Activated CD8-positive, alpha-beta memory T cell treated with anti-CD3 and anti-CD28 coated beads, Interleukin-2, amount 10 ng/mL, durations not matched to agents 7 days and 5 days (primary cell): ENCODE measurements at places on chromosomes 16 and 17. TPM values are rescaled to one million over a fixed set of nuclear protein-coding genes. Genes with fewer than 3 reads are reported as not detected.

CHRNE gene
- total RNA-seq = 0.40 TPM

WFIKKN1 gene
- total RNA-seq = 0.12 TPM

PEX12 gene
- 4.6 TPM for total RNA-seq

ANKRD40CL gene
- total RNA-seq = not detected

KREMEN2 gene
- 0.35 TPM for total RNA-seq

CIAO3 gene
- total RNA-seq = 37.0 TPM

FBXO39 gene
- 1.5 TPM for total RNA-seq

ABCA8 gene
- not detected for total RNA-seq

GRCh38 chr17:47698749-47699535, 5.0 kb downstream of the TBKBP1 start:
- peaks cover 49% of the 10 kb centered on the region for H3K4me1 ChIP-seq
- peaks cover 4% of the 10 kb centered on the region for H3K27me3 ChIP-seq
- no peak overlapping the region for H3K4me3 ChIP-seq
- peak; percentile 89 for DNase-seq
- H3K36me3 ChIP-seq = no peaks in the 10 kb centered on the region

- no peak overlapping the region for H3K27ac ChIP-seq
- no peaks in the 10 kb centered on the region for H3K4me1 ChIP-seq
- peaks cover 3% of the 10 kb centered on the region for H3K36me3 ChIP-seq
Observed at GRCh38 chr16:1265826-1266225, 10.0 kb downstream of the TPSD1 start.

DNA sequence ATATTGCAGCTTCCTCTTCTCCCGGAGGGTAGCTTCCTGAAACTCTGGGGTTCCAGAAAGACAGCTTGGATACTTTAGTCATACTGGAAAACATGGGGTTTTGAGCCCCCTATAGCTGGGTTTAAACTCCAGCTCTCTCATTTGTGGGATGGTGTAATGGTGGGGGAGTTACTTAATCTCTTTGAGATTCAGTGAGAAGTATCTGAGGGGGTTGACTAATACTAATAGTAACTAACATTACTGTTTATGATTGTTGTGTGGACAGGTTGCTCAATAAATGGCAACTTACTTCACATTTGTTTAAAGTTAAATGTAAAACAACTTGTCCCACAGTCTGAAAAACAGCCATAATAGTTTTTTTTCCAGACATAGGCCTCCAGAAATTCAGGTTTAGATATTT, 5.1 kb upstream of the SUZ12 start:
- no peaks in the 10 kb centered on the region for H3K27me3 ChIP-seq
- no peaks in the 10 kb centered on the region for H3K36me3 ChIP-seq
- DNase-seq = no peak
- no peak overlapping the region for H3K27ac ChIP-seq
- H3K4me3 ChIP-seq = no peak overlapping the region
- H3K4me1 ChIP-seq = peaks cover 10% of the 10 kb centered on the region

DNA sequence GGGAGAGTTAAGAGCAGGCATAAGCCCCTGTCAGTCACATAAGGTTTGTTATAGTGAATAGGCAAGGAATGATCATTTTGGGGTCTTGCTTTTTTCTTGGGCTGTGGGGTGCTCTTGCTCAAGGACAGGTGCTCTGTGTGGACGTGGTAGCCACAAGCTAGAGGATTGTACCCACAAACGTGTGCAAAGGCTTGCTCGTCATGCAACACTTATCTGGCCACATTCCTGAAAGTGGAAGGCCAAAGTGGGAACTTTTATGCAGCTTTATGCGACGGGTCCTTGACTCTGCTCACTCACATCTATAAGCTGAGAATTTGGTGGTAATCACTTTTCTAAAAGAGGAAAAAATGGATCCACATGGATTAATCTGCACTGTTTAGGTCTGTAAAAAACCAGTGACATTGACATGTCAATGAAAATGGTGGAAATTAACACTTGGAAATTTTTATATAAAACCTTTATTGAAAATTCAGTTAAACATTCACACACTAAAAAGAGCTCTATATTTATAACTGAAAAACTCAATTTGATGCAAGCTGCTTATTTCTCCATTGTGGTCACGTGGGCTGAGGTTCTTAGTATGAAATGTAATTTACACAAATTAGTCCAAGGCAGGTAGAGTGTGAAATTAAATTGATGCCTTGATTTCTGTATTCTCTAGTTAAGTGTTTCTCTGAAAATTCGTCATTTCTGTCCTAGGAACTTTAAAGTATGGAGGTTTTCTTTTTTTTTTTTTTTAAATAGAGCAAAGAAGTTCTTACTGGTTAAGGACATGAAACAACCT, 162.3 kb downstream of the MSI2 start:
- no peak for DNase-seq
- H3K36me3 ChIP-seq = peaks cover 17% of the 10 kb centered on the region
- no peaks in the 10 kb centered on the region for H3K27me3 ChIP-seq
- H3K4me3 ChIP-seq = no peak overlapping the region
- H3K4me1 ChIP-seq = peaks cover 24% of the 10 kb centered on the region
- H3K27ac ChIP-seq = no peak overlapping the region

DNA sequence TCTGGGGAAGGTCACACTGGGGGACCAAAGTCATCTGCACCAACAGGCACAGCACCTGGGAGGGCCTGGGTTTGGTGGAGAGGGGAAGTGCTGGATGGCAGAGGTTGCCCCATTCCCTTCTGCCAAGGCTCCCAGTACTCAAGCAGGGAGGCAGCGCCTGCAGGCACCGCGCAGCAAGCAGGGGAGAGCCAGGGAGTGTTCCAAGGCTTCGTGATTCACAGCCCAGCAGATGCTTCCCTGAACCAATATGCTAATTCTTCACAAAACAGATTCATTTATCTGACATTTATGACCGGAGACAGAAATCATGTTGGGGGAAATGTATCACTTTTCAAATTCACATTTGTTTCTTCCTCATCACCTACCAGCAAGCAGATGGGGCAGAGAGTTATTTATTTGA, 13.4 kb upstream of the CDH5 start:
- peaks cover 39% of the 10 kb centered on the region for H3K27me3 ChIP-seq
- H3K4me1 ChIP-seq = no peaks in the 10 kb centered on the region
- H3K36me3 ChIP-seq = no peaks in the 10 kb centered on the region
- H3K27ac ChIP-seq = no peak overlapping the region
- DNase-seq = no peak

DNA sequence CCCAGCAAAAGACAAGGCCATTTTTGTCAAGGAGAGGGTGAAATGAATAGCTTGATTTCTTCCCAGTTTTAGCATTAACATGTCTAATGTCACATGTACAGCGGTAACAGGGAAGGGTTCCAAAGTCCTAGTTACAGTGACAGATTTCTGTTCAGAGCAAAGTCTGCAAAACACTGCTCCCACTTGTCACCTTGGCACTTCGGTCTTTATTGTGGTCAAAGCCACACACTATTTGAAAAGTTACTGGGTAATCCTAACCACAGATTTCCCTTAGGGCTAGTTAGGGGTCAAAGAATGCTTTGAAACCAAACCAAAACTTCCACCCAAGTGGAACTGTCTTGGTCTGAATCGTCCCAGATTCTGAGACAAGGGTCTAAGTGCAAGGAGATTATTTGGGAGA, 455.6 kb downstream of the HS3ST3B1 start:
- H3K4me1 ChIP-seq = no peaks in the 10 kb centered on the region
- H3K27ac ChIP-seq = no peak overlapping the region
- no peak for DNase-seq
- H3K27me3 ChIP-seq = peaks cover 5% of the 10 kb centered on the region
- no peaks in the 10 kb centered on the region for H3K36me3 ChIP-seq
